ENCODE measurements at places on chromosomes 2 and 18. TPM values are rescaled to one million over a fixed set of nuclear protein-coding genes. Genes with fewer than 3 reads are reported as not detected.

- DNase-seq: no peak
Observed at GRCh38 chr2:217437290-217437870, 565.4 kb downstream of the TNS1 start.

VWC2L gene
- polyA plus RNA-seq: 0.03 TPM

HS6ST1 gene
- polyA plus RNA-seq: 20.7 TPM

GRCh38 chr2:105431367-105432043 lies 32.7 kb upstream of the FHL2 start:
- DNase-seq: no peak

GRCh38 chr2:11651856-11652548 lies 18.0 kb downstream of the NTSR2 start:
- DNase-seq: no peak

BCL11A gene
- polyA plus RNA-seq: 10.7 TPM

- DNase-seq: peak; percentile 32
Observed at GRCh38 chr2:25512707-25513106, 160.7 kb downstream of the DTNB start.

DNA sequence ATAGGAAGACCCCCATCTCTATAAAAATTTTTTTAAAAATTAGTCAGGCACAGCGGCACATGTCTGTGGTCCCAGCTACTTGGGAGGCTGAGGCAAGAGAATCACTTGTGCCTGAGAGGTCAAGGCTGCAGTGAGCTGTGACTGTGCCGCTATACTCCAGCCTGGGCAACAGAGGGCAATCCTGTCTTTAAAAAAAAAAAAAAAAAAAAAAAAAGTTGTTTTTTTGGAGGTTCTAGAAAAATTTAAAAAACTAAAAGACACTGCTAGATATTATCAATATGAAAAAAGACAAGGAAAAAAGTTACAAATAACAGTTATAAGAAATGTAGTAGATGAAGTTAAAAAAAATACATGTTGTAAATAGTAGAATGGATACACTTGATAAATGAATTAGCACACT lies 56.1 kb upstream of the C2orf15 start:
- DNase-seq: no peak
